ENCODE measurements at places on chromosomes 7 and 10. TPM values are rescaled to one million over a fixed set of nuclear protein-coding genes. Genes with fewer than 3 reads are reported as not detected.

Gene ANKRD1
- 6.0 TPM for total RNA-seq

Gene GUSB
- total RNA-seq: 41.6 TPM

Gene CACNB2
- total RNA-seq: 0.62 TPM

Gene DDX56
- total RNA-seq: 166 TPM

Gene JCAD
- 5.2 TPM for total RNA-seq

Gene CALN1
- total RNA-seq: 6.5 TPM

Gene NPFFR1
- not detected for total RNA-seq

Gene PRKAR2B
- 9.5 TPM for total RNA-seq

Gene TRPV5
- total RNA-seq: not detected

Gene TIMM23B
- 8.1 TPM for total RNA-seq

Gene ADK
- total RNA-seq: 29.2 TPM

Gene APBB1IP
- not detected for total RNA-seq

Gene CALCR
- total RNA-seq: not detected

Gene ERVW-1
- total RNA-seq: not detected

Gene AFAP1L2
- 1.3 TPM for total RNA-seq

Gene SAMD9L
- total RNA-seq: 21.2 TPM

Gene GPR141
- total RNA-seq: not detected

Gene GIMAP5
- 1.2 TPM for total RNA-seq
